ENCODE measurements at places on chromosomes 11 and 22. TPM values are rescaled to one million over a fixed set of nuclear protein-coding genes. Genes with fewer than 3 reads are reported as not detected.

DNA sequence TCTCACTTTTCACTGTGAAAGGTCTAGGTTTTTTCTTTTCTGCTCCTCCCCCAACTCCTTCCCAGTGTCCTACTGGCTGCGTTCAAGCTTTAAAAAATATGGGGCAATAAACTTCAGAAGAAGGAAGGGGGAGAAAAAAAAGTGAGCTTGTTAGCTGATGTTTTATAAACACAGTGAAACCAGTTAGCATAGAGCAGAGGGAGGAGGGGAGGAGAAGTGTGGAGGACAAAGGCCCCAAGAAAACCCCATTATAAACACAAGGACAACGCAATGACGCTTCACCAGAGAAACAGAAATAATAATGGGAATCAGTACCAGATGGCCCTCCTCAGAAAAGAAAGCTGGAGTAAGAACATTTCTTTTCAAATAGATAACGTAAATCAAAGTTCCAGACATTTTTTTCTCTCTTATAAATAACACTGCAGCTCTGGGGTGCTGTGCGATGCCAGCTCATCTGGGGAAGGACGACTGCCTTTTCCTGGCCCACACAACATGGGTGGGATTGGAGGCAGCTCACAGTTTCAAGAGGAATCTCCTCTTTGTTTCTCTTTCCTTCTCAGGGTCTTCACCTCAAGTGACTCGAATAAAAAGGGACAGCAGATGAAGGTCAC lies 235.4 kb upstream of the NARS2 start:
- H3K27me3 ChIP-seq, result no peaks in the 10 kb centered on the region
- H3K4me1 ChIP-seq, result peaks cover 49% of the 10 kb centered on the region
- peak overlapping the region; percentile 78 for H3K27ac ChIP-seq

GRCh38 chr11:7300281-7300680 lies 48.6 kb downstream of the SYT9 start:
- H3K27ac ChIP-seq, result no peak overlapping the region
- DNase-seq, result no peak
- H3K27me3 ChIP-seq, result no peaks in the 10 kb centered on the region
- no peak overlapping the region for H3K4me3 ChIP-seq

DNA sequence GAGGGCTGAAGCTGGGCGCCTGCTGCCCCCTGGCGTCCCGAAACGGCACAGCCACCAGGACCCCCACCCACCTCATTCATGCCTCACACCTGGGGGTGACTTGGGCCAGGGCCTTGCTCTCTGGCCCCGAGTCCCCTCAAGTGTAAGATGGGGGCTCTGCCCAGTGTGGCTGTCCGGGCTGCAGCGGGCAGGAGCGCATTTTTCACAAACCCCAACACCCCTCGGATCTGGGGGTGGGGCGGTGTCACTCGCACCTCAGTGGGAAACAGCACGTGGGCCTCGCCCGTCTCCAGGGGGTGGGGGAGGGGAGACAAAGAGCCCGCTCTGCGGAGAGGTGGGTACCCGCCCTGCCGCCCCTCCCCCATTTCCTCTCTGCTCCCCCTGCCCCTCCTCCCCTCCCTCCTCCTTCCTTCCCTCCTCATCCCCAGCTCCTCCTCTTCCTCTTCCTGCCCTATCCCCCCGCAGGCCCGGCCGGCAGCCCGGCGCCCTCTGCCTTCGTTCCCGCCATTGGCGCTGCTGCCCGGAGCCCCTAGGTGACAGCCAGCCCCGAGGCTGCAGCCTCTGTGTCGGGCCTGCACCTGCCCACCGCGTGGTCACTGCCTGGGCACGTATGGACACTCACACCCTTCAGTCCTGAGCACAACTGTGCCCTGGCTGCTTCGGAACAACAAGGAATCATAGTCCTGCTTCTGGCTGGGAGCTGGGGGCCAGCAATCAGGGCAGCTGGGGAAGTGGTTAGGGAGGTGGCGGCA lies 6.8 kb upstream of the CDKN1C start:
- peaks cover 7% of the 10 kb centered on the region for H3K4me1 ChIP-seq
- H3K27me3 ChIP-seq, result peaks cover 3% of the 10 kb centered on the region
- H3K36me3 ChIP-seq, result no peaks in the 10 kb centered on the region
- H3K4me3 ChIP-seq, result peak overlapping the region; percentile 84
- no peak overlapping the region for H3K27ac ChIP-seq

GRCh38 chr11:2207773-2208621 lies 36.4 kb upstream of the TH start:
- DNase-seq, result peak; percentile 58
- no peak overlapping the region for H3K4me3 ChIP-seq
- H3K4me1 ChIP-seq, result peaks cover 15% of the 10 kb centered on the region
- peak overlapping the region; percentile 59 for H3K27ac ChIP-seq
- no peaks in the 10 kb centered on the region for H3K27me3 ChIP-seq

DNA sequence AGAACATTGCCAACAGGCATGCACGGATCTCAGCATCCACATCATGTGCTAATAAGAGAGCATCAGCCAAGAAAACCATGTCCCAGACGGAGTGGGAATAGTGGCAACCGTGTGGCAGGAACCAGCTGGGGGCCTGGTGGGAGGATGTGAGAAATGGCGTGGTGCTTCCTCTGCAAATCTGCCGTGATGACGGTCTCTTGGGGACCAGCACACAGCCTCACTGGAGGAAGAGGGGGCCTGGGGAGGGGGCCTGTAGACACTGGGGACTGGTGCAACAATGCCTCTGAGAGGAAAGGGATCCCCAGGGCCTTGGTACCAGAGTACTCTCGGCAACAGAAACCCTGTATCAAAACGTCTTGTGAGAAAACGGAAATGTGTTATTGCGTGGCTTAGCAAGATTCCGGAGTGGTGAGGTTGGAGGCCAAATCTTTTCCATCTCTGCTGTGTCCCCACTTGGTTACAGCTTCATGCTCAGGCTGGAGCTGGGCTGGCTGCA lies 154.3 kb upstream of the TBCEL start:
- peaks cover 75% of the 10 kb centered on the region for H3K27me3 ChIP-seq
- H3K4me1 ChIP-seq, result peaks cover 6% of the 10 kb centered on the region
- H3K36me3 ChIP-seq, result no peaks in the 10 kb centered on the region
- H3K4me3 ChIP-seq, result no peak overlapping the region

Gene LDHAL6A
- not detected for total RNA-seq

Gene TSGA10IP
- total RNA-seq, result not detected

Gene PRRG4
- 6.0 TPM for total RNA-seq

Gene UBQLN3
- total RNA-seq, result not detected
